ENCODE measurements at places on chromosomes 3 and 15. TPM values are rescaled to one million over a fixed set of nuclear protein-coding genes. Genes with fewer than 3 reads are reported as not detected.

- DNase-seq, result no peak
These were observed 70.8 kb upstream of the KLF13 start for GRCh38 chr15:31255732-31256377.

- DNase-seq, result no peak
These were observed 24.4 kb downstream of the FAN1 start for GRCh38 chr15:30928076-30928475.

DNA sequence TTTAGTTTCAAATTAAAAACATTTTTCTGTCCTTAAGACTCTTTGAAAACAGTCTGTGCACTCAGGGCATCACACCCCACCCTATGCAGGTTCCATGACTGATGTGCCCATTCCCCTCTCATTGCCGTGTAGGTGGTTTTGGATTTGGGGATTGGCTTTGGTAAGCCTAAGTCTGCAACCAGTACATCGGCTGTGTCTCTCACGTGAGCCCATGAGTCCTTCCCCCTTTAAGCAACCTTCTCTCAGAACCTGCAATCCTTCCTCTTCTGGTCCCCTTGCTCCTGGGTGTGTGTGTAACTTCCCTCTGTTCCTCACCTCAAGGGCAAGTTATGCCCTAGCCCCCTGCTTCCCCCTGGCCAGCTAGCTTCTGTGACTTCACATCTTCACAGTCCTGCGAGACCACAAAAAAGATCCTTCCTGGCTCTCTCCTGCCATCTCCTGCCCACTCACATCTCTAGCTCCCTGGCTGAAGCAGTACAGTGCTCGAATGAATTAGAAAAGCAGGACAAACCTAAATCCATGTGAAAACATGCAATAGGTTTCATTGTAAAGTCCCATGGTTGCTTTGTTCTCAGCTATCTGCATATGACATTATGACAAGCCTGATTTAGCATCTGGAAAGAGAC, 126.7 kb downstream of the UACA start:
- DNase-seq, result peak; percentile 56

Gene SHF
- 12.9 TPM for total RNA-seq
